Activated CD8-positive, alpha-beta memory T cell treated with anti-CD3 and anti-CD28 coated beads, Interleukin-2, amount 10 ng/mL, durations not matched to agents 7 days and 5 days (primary cell): ENCODE measurements at places on chromosomes 3 and 15. TPM values are rescaled to one million over a fixed set of nuclear protein-coding genes. Genes with fewer than 3 reads are reported as not detected.

- H3K27ac ChIP-seq: peak overlapping the region; percentile 93
- peak; percentile 56 for DNase-seq
- peaks cover 57% of the 10 kb centered on the region for H3K4me1 ChIP-seq
- H3K27me3 ChIP-seq: no peaks in the 10 kb centered on the region
These were observed 1.1 kb downstream of the CMTM7 start for GRCh38 chr3:32392536-32393302.

DNA sequence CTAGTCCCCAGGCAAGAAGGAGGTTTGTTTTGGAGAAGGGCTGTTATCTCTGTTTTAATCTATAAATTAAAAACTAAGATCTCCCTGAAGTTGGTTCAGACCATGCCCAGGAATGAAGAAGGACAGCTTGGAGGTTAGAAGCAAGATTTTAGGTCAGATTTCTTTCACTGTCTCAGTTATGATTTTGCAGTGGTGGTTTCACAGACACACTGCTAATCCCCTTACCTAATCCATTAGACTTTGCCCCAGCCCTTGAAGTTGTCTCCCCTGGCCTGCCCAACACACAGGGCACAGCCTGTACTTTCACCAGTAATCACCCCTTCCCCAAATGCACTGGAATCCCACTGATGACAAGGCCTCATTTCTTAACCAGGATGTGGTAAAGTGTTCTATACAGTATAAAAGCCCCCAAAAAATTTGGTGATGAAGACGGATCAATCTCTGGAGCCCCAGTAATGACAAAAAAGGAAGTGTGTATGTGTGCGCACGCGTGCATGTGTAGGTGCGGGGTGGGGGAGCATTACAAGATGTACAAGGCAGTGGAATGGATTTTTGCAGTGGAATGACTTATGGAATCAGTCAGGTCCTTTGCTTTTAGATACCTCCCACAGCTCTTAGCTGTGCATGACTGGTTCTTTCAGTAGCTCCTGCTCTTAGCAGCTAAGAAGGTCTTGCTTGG is 73.1 kb upstream of the TERB2 start:
- peaks cover 35% of the 10 kb centered on the region for H3K36me3 ChIP-seq
- H3K27ac ChIP-seq: peak overlapping the region; percentile 90
- H3K4me3 ChIP-seq: no peak overlapping the region
- peaks cover 37% of the 10 kb centered on the region for H3K4me1 ChIP-seq
- no peaks in the 10 kb centered on the region for H3K27me3 ChIP-seq

GRCh38 chr3:197533927-197534725 is 21.6 kb downstream of the BDH1 start:
- no peak overlapping the region for H3K27ac ChIP-seq
- no peaks in the 10 kb centered on the region for H3K4me1 ChIP-seq
- H3K36me3 ChIP-seq: peaks cover 29% of the 10 kb centered on the region
- no peak overlapping the region for H3K4me3 ChIP-seq

- no peaks in the 10 kb centered on the region for H3K27me3 ChIP-seq
- H3K27ac ChIP-seq: no peak overlapping the region
- H3K4me1 ChIP-seq: peaks cover 24% of the 10 kb centered on the region
- H3K4me3 ChIP-seq: no peak overlapping the region
These were observed 52.4 kb downstream of the PRKCI start for GRCh38 chr3:170274641-170275040.

DNA sequence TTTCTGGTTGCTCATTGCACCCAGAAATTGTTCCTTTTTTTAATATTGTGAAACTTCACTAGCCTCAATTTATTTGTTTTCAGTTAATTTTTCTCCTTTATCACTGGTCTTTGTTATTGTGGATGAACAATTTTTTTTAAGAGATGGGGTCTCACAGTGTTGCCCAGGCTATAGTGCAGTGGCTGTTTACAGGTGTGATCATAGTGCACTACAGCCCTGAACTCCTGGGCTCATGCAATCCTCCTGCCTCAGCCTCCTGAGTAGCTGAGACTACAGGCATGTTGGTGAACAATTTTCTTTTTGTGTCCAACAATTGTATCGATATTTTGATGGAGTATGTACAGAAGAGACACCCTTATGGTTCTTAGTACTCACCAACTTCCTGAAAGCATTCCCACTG is 26.3 kb downstream of the BLM start:
- no peak overlapping the region for H3K4me3 ChIP-seq
- DNase-seq: no peak
- no peak overlapping the region for H3K27ac ChIP-seq
- H3K36me3 ChIP-seq: peaks cover 52% of the 10 kb centered on the region

GRCh38 chr3:171654809-171655208 is 155.5 kb downstream of the PLD1 start:
- H3K27me3 ChIP-seq: peaks cover 7% of the 10 kb centered on the region
- H3K36me3 ChIP-seq: no peaks in the 10 kb centered on the region
- DNase-seq: no peak
- no peaks in the 10 kb centered on the region for H3K4me1 ChIP-seq
- no peak overlapping the region for H3K4me3 ChIP-seq

GRCh38 chr3:59386165-59386564 is 336.3 kb upstream of the CFAP20DC start:
- peak overlapping the region; percentile 42 for H3K4me3 ChIP-seq
- peak overlapping the region; percentile 86 for H3K27ac ChIP-seq
- H3K27me3 ChIP-seq: no peaks in the 10 kb centered on the region
- DNase-seq: no peak
- H3K4me1 ChIP-seq: peaks cover 77% of the 10 kb centered on the region

- H3K36me3 ChIP-seq: peaks cover 5% of the 10 kb centered on the region
- no peaks in the 10 kb centered on the region for H3K27me3 ChIP-seq
- no peak overlapping the region for H3K27ac ChIP-seq
- DNase-seq: no peak
- peaks cover 42% of the 10 kb centered on the region for H3K4me1 ChIP-seq
These were observed 15.3 kb downstream of the CCR8 start for GRCh38 chr3:39344746-39345344.

DNA sequence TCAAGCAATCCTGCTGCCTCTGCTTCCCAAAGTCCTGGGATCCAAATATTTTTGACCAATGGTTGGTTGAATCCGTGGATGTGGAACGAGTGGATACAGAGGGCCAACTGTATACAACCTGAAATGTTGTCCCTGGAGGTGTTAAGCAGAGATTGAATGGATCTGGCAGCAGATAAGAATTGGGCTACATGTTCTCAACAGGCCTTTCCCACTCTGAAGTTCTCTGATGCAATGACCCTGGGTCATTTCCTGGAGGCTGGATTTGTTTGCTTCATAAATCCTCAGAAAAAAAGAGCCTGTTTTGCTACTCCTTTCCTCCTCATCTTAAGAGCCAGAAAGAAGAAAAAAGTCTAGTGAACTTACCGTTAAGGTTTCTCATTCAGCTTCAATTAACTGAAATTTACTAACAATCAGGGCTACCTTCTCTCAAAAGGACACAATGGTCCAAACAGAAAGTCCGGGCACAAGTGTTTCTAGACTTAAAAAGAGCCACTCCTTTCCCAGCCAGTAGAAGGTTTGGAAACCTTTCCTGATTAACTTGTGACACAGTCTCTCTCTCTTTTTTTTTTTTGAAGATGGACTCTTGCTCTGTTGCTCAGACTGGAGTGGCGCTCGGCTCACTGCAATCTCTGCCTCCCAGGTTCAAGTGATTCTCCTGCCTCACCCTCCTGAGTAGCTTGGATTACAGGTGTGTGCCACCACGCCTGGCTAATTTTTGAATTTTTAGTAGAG is 6.5 kb downstream of the ARHGEF3 start:
- H3K4me1 ChIP-seq: peaks cover 73% of the 10 kb centered on the region
- peaks cover 57% of the 10 kb centered on the region for H3K36me3 ChIP-seq
- no peak for DNase-seq
- H3K27ac ChIP-seq: peak overlapping the region; percentile 81

DNA sequence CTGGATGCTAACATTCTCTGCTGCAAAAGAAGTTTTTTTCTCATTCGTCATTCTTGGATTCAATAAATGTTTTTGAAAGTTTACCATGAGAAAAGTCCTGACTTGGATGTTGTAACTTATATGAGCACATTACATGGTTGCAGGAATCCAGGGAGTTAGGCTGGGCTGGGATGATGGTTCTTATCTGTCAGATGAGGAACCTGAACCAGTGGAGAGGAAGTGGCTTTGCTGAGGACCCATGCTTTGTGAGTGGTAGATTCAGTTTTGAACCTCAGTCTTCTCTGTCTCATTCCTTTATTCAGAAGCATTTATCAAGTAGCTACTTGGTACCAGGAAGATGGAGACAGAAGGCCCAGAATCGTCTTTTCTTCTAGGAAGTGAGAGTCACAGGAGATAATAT is 3.7 kb upstream of the GASK1A start:
- H3K4me3 ChIP-seq: no peak overlapping the region
- peaks cover 13% of the 10 kb centered on the region for H3K36me3 ChIP-seq
- H3K27me3 ChIP-seq: peaks cover 33% of the 10 kb centered on the region
- DNase-seq: no peak
- peaks cover 4% of the 10 kb centered on the region for H3K4me1 ChIP-seq
- H3K27ac ChIP-seq: no peak overlapping the region

DNA sequence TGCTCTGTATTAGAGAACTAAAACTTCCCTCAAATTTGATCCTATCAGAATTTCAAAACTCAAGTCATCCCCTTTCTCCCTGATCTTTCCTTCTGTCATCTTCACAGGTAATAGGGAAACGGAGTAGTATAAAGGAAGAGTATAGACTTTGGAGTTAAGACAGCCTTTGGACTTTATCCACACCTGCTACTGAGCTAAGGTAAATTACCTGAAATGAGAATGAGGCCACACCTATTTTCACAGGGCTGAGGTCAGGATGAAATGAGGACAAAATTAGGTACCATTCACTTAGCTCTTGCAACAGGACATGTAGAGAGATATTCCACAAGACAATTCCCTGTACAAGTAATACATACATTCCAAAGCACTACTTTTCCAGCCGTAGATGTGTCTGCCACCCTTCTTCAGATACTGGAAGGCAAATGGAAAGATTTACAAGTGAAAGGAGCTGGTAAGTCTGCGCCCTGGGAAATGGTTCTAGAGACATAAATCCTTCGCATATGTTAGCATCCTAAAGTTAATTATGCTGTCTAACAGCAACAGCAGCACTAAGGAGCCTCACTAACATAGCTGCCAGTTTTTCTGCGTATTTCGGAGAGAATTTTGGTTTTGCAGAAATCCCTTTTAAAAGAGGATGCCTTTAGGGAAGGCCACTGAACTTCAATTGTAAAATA is 461.8 kb downstream of the SHQ1 start:
- no peak overlapping the region for H3K27ac ChIP-seq
- H3K4me3 ChIP-seq: no peak overlapping the region
- no peaks in the 10 kb centered on the region for H3K27me3 ChIP-seq
- DNase-seq: no peak
- H3K4me1 ChIP-seq: peaks cover 34% of the 10 kb centered on the region

DNA sequence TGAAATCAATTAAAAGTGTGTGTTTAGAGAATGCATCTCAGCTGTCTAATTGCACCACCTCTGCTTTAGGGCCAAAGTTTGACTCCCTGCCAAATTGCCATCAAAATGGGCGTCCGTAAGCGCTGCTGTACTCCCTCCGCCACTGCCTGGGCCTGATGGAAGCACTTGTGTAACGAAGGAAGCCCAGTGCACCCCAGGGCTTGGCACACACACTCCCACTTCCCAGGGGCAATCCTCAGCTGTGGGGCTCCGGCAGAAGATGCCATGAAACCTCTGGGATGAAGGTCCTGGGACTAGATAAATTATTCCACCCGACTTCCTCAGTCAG is 137.8 kb downstream of the RORA start:
- H3K27ac ChIP-seq: no peak overlapping the region
- H3K36me3 ChIP-seq: no peaks in the 10 kb centered on the region
- no peaks in the 10 kb centered on the region for H3K4me1 ChIP-seq
- H3K27me3 ChIP-seq: peaks cover 32% of the 10 kb centered on the region
- no peak for DNase-seq

GRCh38 chr3:197404754-197405153 is 106.3 kb upstream of the DLG1 start:
- no peak overlapping the region for H3K4me3 ChIP-seq
- no peaks in the 10 kb centered on the region for H3K36me3 ChIP-seq
- DNase-seq: no peak
- H3K27ac ChIP-seq: no peak overlapping the region

- H3K4me3 ChIP-seq: no peak overlapping the region
- H3K36me3 ChIP-seq: peaks cover 21% of the 10 kb centered on the region
- no peak overlapping the region for H3K27ac ChIP-seq
- peaks cover 61% of the 10 kb centered on the region for H3K4me1 ChIP-seq
- no peaks in the 10 kb centered on the region for H3K27me3 ChIP-seq
These were observed 32.6 kb downstream of the STT3B start for GRCh38 chr3:31565288-31565687.

DNA sequence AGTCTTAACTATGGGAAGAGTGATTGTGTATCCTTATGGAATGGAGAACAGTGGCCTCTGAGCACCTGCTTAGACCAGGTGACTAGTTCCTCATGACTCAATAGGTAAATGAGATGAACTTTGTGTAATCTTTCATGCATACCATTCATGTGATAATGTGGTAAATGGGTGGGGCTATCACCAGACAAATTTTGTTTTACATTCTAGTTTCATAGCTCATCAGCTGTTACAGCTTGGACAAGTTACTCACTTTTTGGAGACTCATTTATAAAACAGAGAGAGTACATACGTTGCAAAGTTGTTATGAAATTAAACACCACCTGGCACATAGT is 103.7 kb upstream of the TGFBR2 start:
- H3K27me3 ChIP-seq: no peaks in the 10 kb centered on the region
- no peak overlapping the region for H3K27ac ChIP-seq
- no peak for DNase-seq
- no peak overlapping the region for H3K4me3 ChIP-seq
- peaks cover 37% of the 10 kb centered on the region for H3K4me1 ChIP-seq

DNA sequence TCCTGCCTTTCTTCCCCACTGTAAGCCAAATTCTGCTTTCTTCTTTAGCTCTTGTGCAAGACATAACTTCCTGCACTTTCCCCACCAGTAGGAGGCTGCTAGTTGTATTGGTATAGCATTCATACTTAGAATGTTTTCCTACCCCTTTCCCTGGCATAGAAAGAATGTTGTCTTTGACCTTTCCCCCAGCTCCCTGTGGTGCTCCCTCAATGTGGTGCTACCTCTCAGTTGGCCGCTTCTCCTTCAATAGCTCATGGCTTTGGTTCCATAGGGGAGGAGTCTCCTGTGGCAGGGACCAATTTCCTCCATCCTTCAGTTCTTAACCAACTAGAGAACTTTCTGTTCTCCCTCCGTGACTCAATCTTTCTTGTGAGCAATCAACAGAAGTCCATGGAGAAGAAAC is 67.5 kb upstream of the AKAP13 start:
- no peaks in the 10 kb centered on the region for H3K27me3 ChIP-seq
- DNase-seq: no peak
- H3K4me3 ChIP-seq: peak overlapping the region; percentile 34
- peaks cover 29% of the 10 kb centered on the region for H3K36me3 ChIP-seq
- peak overlapping the region; percentile 65 for H3K27ac ChIP-seq

Gene UCN2
- not detected for total RNA-seq

Gene SH2D7
- 0.28 TPM for total RNA-seq

Gene IREB2
- total RNA-seq: 72.0 TPM

Gene MUSTN1
- 0.40 TPM for total RNA-seq

Gene MTHFS
- 17.0 TPM for total RNA-seq

Gene TAGLN3
- not detected for total RNA-seq

Gene SST
- not detected for total RNA-seq
